ENCODE measurements at places on chromosomes 16 and 17. TPM values are rescaled to one million over a fixed set of nuclear protein-coding genes. Genes with fewer than 3 reads are reported as not detected.

GRCh38 chr17:29039764-29040598 is 3.0 kb upstream of the PIPOX start:
- H3K4me3 ChIP-seq = no peak overlapping the region
- no peaks in the 10 kb centered on the region for H3K27me3 ChIP-seq
- DNase-seq = no peak
- no peaks in the 10 kb centered on the region for H3K36me3 ChIP-seq
- H3K4me1 ChIP-seq = no peaks in the 10 kb centered on the region

- no peak overlapping the region for H3K4me3 ChIP-seq
- peaks cover 3% of the 10 kb centered on the region for H3K4me1 ChIP-seq
- H3K36me3 ChIP-seq = no peaks in the 10 kb centered on the region
- DNase-seq = no peak
Measured at GRCh38 chr17:77861981-77862645, 96.4 kb upstream of the TNRC6C start.

- no peaks in the 10 kb centered on the region for H3K36me3 ChIP-seq
- no peak overlapping the region for H3K27ac ChIP-seq
- DNase-seq = no peak
- H3K4me1 ChIP-seq = peaks cover 17% of the 10 kb centered on the region
- no peaks in the 10 kb centered on the region for H3K27me3 ChIP-seq
Measured at GRCh38 chr17:43581613-43582012, 35.5 kb upstream of the ETV4 start.

DNA sequence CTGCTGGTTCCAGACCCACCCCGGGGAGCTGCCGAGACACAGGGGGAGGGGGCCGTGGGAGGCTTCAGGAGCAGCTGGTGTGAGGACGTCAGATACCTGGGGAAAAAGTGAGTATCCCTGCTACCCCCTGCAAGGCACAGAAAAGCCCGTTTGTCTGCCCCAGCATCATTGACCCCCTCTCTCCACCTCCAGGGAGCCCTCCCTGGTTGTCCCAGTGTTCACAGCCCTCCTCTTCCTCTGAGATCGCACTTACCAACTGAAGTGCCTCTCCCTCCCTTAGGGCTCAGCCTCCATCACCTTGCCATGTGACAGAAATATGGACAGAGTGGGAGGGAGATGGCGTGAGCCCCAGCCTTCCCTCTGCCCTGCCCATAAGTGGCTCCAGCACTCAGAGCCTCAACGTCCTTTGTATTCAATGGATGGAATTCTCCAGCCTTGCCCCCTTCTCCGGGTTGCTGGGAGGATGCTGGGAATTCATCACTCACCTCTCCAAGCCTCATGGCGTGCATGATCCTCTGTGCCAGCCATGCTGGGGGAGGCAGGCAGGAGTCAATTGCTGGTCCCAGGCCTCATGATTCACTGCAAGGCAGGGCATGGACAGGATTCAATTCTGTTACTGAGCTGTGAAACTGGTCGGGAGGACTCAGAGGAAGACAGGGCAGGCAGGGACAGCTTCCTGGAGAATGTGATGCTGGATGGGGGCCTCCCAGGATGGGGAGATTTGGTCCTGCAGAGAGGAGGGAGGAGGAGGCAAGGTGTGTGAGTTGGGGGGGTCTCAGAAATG is 14.6 kb downstream of the SPNS3 start:
- H3K27me3 ChIP-seq = no peaks in the 10 kb centered on the region
- DNase-seq = no peak
- no peak overlapping the region for H3K27ac ChIP-seq
- no peak overlapping the region for H3K4me3 ChIP-seq

DNA sequence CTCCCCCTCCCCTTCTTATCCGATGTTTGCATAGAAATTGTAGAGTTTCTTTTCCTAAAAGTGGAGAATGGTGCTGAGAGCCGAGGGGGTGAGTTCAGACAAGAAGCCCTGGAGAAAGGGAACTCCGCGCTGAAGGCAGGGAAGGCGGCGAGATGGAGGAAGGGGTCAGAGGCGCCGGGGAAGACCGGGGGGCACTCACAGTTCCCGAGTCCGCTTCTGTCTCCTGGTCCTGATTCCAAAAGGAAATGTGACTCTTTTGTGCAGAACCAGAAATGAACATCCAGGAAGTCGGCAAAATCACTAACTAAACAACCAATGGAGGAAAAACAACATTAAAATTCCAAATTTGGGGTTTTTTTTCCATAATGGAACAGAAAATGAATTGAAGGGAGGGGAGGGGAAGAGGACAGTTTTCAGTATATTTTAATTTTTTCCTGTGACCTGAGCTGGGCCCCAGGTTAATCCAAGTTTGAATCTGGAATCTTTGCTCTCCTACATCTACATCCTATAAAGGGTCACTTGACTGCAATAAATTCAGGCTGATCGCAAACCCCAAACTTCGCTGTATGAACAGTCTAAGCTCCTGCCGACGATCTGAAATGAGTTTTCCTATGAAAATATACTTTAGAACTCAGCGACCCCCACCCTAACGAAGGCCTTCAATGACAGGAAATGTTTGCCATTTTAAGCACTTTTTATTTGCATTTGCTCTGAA is 252.3 kb downstream of the C16orf95 start:
- H3K27me3 ChIP-seq = peaks cover 4% of the 10 kb centered on the region
- no peaks in the 10 kb centered on the region for H3K4me1 ChIP-seq
- H3K36me3 ChIP-seq = no peaks in the 10 kb centered on the region
- no peak overlapping the region for H3K4me3 ChIP-seq
- no peak overlapping the region for H3K27ac ChIP-seq

- no peaks in the 10 kb centered on the region for H3K4me1 ChIP-seq
- H3K27ac ChIP-seq = no peak overlapping the region
- no peak for DNase-seq
- H3K27me3 ChIP-seq = no peaks in the 10 kb centered on the region
Measured at GRCh38 chr17:10727192-10727591, 2.6 kb downstream of the TMEM220 start.

DNA sequence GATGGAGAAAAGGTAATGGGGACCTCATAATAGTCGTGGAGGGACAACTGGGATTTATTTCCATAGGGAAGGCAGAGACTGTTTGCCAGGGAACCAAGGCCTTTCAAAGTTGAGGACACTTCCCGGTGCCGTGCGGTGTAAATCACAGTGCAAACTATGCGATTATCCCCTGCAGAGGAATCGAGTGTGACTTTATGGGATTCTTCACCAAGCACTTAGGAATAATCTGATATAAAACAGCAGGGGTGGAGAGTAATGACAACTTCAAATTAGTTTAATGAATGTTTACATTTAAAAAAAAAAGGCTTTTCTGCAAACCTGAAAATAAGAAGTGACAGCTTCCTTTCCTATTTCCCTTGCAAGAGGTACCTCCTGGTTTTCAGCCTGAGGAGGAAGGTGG is 538.2 kb downstream of the MAF start:
- H3K36me3 ChIP-seq = no peaks in the 10 kb centered on the region
- no peak overlapping the region for H3K27ac ChIP-seq
- H3K4me3 ChIP-seq = no peak overlapping the region
- no peaks in the 10 kb centered on the region for H3K4me1 ChIP-seq

GRCh38 chr16:81096715-81097208 is 567 bp upstream of the GCSH start:
- no peak overlapping the region for H3K27ac ChIP-seq
- no peak for DNase-seq
- H3K27me3 ChIP-seq = no peaks in the 10 kb centered on the region

DNA sequence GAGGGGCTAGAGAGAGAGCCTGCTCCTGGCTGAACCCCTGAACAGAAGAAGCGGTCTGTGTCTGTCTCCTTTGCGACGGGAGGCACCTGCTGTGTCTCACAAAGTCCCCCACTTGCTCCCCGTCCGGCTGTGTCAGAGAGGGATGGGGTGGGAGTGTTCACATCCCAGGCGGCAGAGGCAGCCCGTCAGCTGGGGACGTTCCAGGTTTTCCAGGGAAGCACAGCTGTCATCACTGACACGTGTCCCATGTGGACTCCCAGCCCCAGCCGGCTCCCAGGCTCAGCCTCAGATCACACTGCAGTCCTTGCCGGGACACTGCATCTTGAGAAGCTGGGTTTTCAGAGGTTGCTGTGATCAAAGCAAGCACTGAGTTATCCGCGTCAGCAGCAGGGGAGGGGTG is 1.6 kb downstream of the TELO2 start:
- DNase-seq = no peak
- H3K4me3 ChIP-seq = no peak overlapping the region
- no peaks in the 10 kb centered on the region for H3K36me3 ChIP-seq
- peaks cover 20% of the 10 kb centered on the region for H3K4me1 ChIP-seq
- no peaks in the 10 kb centered on the region for H3K27me3 ChIP-seq

DNA sequence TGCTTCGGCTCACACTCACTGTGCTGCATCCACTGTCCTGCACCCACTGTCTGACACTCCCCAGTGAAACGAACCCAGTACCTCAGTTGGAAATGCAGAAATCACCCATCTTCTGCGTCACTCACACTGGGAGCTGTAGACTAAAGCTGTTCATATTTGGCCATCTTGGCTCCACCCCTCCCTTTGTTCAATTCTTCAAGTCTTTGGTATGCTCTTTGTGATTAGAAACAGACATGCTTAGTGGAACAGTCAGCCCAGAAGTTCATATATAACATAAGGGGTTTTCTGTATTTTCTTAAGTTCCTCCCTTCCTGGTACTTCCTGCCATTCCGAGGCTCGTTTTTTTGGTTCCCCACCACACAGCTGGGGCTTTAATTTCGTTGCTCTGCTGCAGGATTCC is 398.5 kb upstream of the DYNLRB2 start:
- no peak overlapping the region for H3K27ac ChIP-seq
- DNase-seq = no peak
- H3K27me3 ChIP-seq = no peaks in the 10 kb centered on the region
- H3K4me3 ChIP-seq = no peak overlapping the region
- no peaks in the 10 kb centered on the region for H3K4me1 ChIP-seq

- no peak for DNase-seq
- no peak overlapping the region for H3K4me3 ChIP-seq
- no peaks in the 10 kb centered on the region for H3K4me1 ChIP-seq
- peaks cover 5% of the 10 kb centered on the region for H3K36me3 ChIP-seq
- no peak overlapping the region for H3K27ac ChIP-seq
Measured at GRCh38 chr17:31328160-31328535, 6.7 kb upstream of the EVI2A start.

DNA sequence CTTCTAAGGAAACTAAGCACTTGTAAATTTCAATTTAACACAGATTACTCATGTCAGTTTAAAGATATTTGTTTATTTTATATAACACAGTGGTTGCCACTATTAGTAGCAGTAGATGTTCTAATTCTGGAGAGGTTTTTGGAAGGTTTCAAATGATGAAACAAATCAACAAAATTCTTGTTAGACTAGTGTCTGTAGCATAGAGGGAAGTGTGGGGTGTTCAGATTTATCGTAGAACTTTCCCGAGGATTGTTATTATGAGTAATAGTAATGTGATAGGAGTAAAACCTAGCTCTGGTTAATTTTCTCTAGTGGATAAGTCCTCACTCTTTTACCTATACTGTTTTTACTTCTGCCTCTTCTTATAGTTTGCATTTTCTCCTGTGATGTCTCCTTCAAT is 6.3 kb downstream of the GAN start:
- DNase-seq = no peak
- no peak overlapping the region for H3K4me3 ChIP-seq
- H3K27ac ChIP-seq = no peak overlapping the region
- no peaks in the 10 kb centered on the region for H3K27me3 ChIP-seq
- no peaks in the 10 kb centered on the region for H3K36me3 ChIP-seq

DNA sequence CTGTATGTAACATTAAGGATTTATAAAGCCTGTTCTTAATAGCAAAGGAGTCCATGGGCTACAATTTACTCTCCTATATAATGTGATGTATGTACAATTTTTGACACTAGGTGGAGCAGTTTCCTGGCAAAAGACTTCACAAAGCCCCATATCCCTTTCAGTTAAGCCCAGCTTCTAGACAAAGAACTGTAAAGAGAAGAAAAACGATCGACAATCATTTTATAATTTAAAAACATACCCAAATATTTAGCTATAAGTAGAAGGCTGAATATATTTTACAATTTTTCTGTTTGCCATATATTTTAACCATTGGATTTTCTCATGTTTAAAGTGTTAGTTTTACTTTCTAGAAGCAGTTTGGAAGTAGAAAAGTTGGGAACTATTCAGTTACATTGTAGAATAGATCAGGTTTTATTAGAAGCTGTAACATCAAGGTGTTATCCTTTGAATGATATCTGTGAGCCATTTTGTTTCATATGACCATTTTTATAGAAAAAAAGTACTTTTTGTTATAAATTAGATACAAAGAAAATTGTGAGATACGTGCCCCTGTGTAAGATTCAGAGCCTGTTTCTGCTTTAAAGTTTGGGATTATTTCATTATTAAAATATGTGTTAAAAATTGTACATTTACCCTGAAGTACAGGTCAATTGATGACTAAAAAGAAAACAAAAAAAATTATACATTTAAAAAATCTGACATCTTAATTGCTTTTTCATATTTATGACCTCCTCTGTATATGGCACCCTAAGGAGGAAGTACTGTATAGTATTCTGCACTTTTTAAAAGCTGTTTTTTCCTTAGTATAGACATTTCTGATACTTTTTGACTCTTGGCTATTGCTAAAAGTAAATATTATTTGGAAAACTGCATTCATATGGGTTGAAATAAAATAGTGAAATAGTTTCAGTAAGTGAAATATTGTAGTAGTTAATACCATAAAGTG is 46.3 kb downstream of the VMP1 start:
- H3K27me3 ChIP-seq = no peaks in the 10 kb centered on the region
- DNase-seq = peak; percentile 76
- no peak overlapping the region for H3K4me3 ChIP-seq
- no peaks in the 10 kb centered on the region for H3K36me3 ChIP-seq
- H3K4me1 ChIP-seq = peaks cover 28% of the 10 kb centered on the region

- no peaks in the 10 kb centered on the region for H3K27me3 ChIP-seq
- H3K4me1 ChIP-seq = no peaks in the 10 kb centered on the region
- H3K36me3 ChIP-seq = no peaks in the 10 kb centered on the region
- no peak overlapping the region for H3K4me3 ChIP-seq
- H3K27ac ChIP-seq = no peak overlapping the region
Measured at GRCh38 chr17:17710728-17711541, 29.7 kb downstream of the RAI1 start.

- DNase-seq = no peak
- no peaks in the 10 kb centered on the region for H3K27me3 ChIP-seq
- peaks cover 28% of the 10 kb centered on the region for H3K36me3 ChIP-seq
- no peak overlapping the region for H3K4me3 ChIP-seq
Measured at GRCh38 chr16:85075236-85075924, 36.9 kb downstream of the CIBAR2 start.

The SLC13A2 gene
- not detected for polyA plus RNA-seq

The PPP1R1B gene
- not detected for polyA plus RNA-seq

The SCGB1C2 gene
- polyA plus RNA-seq = not detected

The LGALS9 gene
- 24.1 TPM for polyA plus RNA-seq

The PDK2 gene
- 36.5 TPM for polyA plus RNA-seq

The ENGASE gene
- polyA plus RNA-seq = 3.3 TPM

The KRTAP9-2 gene
- not detected for polyA plus RNA-seq

The C17orf100 gene
- polyA plus RNA-seq = 4.3 TPM

The C17orf113 gene
- polyA plus RNA-seq = 0.39 TPM

The CSNK1D gene
- 31.6 TPM for polyA plus RNA-seq

The MAP2K4 gene
- 29.4 TPM for polyA plus RNA-seq

Data from CD4-positive, alpha-beta memory T cell (primary cell).